Muscle of leg (tissue), 16 donors: ENCODE measurements at places on chromosomes 12 and 14.

DNA sequence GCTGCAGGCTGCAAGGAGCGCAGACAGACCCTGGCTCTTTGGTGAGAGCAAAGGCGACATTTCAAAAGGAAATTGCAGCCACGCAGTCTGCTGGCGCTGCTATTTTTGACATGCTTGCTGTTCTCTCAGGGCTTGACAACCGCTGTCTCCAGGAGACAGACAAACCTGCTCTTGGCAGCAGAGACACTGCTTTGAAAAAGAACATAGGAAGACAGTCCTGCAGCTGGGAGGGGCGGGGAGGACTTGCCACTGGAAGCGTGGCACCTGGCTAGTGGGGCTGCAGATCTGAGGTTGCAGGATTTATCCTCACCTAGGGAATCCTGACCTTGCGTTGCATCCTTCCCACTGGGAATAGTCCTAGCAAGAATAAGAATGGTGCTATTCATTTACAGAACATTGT, 91.8 kb upstream of the KCNA1 start:
- peak; percentile 68 for DNase-seq

DNA sequence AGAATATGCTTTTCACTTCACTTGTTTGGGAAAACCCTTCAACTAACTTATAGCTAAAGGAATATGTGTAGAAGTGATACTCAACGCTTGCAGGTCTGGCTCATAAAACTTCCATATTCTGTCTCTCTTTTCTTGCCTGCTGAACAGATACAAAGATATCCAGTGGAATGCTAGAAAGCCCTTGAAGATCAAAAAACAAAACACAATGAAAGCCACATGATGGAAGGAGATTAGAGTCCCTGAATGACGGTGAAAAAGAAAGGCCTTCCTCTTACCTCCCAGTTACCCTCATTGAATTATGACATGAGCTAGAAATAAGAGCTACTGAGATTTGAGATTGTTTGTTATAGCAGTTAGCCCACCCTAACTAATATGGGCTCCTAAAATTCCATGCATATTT, 28.2 kb upstream of the NELL2 start:
- DNase-seq, result no peak

GRCh38 chr12:92185052-92185451, 39.4 kb upstream of the BTG1 start:
- no peak for DNase-seq

- no peak for DNase-seq
Measured at GRCh38 chr14:67459336-67459735, 29.2 kb downstream of the TMEM229B start.

- DNase-seq, result peak; percentile 56
Measured at GRCh38 chr12:55700255-55701018, 7.3 kb downstream of the ITGA7 start.

DNA sequence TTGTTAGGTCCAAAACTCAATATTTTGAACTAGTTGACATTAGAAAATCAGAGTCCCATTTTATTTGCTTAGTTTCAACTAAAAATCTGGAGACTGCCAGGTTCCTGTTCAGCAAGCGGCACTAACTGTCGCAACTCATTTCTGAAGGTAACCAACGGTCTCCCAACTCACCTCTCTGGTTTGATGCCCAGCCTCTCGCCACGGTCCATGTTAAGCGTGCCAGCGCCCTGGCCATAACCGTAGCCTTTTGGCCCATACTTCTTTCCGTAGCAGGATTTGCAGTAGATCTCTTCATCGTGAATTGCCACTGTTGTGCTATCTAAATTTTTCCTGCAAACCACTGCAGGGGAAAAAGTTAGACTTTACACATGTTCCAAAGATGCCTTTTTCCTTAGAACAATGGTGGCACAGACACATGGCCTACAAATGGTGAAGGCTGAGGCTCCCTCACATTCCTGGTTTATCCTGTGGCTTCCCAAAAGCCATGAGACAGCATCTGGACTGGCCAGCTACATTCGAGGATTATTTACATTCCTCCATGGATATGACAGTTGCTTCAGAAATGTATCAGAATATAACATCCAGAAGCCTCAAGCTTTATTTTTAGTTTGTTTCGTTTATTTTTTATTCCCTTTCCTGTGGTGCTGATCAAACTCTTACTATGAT, 15.7 kb downstream of the CSRP2 start:
- peak; percentile 66 for DNase-seq

- peak; percentile 3 for DNase-seq
Measured at GRCh38 chr14:57659052-57659451, 165.4 kb upstream of the CCDC198 start.

- no peak for DNase-seq
Measured at GRCh38 chr12:3685830-3686229, 67.1 kb downstream of the CRACR2A start.

GRCh38 chr14:50232276-50232642, 881 bp upstream of the SOS2 start:
- DNase-seq, result no peak

DNA sequence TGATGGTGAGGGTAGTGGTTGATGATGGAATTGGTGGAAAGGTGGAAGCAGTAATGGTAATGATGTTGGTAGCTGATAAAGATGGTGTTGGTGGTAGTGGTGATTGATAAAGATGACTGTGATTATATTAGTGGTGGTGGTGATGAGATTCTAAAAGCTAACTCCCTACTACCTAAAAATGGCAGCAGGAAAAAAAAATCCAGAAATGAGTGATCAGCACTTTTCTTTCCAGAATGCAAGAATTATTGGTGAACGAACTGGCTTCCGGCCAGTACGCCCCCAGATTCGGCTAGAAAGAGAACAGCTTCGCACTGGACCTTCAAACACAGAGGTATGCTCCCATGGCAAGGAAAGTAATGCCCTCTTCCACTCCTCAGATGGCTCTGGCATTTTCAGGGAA, 19.3 kb downstream of the DAO start:
- no peak for DNase-seq

DNA sequence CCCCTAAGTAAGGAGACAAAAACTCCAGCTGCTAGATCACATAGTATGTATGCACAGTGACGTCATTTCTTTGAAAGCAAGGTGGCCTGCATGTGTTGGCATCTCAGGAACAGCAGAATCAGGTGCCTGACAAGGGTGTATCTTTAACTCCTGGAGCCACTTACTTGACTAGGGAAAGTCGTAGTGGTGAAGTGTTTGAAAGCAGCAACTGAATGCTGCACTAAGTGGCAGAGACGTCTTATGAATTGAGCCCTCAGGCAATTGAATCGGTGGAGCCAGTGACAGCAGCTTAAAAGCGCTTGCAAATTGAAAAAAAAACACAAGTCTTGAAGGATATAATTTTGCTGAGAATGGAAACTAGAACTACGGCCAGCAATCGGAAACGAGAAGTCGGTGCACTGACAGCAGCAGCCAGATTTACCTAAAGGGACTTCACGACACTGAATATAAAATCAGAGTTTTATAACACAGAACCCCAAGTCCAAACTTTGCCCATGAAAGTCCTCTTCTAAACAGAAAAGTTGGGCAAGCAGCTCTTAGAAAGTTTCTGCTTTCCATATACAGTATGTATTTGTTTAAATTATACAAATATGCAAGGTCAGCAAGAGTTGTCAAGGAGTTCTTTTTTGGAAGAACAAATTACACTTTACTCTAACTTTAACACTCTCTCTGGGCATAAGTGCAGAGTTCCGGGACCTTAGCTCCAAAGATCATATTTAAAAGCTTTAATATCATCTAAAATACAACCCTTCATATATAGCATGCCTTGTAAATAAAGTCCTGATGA, 1.1 kb downstream of the IGF1 start:
- peak; percentile 88 for DNase-seq

- DNase-seq, result peak; percentile 35
Measured at GRCh38 chr12:113302886-113303640, 31.8 kb downstream of the SLC8B1 start.

GRCh38 chr12:62659453-62660295, 193.0 kb downstream of the MON2 start:
- peak; percentile 27 for DNase-seq

GRCh38 chr12:46260124-46260912, 8.5 kb downstream of the SLC38A1 start:
- DNase-seq, result peak; percentile 44

GRCh38 chr12:132315507-132315906, 13.9 kb downstream of the GALNT9 start:
- DNase-seq, result no peak

- no peak for DNase-seq
Measured at GRCh38 chr12:59134750-59135149, 214.4 kb upstream of the LRIG3 start.

DNA sequence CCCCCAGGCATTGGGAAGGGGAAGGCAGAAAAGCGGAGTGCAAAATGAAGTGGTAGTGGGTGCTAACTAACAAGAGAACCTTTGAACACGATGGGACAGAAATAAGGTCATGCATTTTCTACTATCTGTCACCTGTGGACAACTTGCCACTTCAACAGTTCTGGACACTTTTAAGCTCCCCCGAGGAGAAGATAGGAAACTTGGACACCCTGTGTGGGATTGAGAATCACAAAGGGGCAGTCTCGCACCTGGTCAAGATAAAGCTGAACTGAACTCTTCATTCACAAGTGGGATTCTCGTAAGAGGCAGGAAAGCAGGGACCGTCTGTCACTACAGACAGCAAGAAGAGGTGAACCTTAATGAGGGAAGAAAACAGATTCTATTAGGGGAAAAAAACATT, 51.6 kb downstream of the EIF2S3B start:
- DNase-seq, result no peak

- DNase-seq, result no peak
Measured at GRCh38 chr14:84523746-84524145, 1006.2 kb upstream of the FLRT2 start.

GRCh38 chr12:95459310-95459709, 14.6 kb upstream of the METAP2 start:
- DNase-seq, result no peak

- no peak for DNase-seq
Measured at GRCh38 chr14:39217214-39217879, 16.4 kb upstream of the MIA2 start.

DNA sequence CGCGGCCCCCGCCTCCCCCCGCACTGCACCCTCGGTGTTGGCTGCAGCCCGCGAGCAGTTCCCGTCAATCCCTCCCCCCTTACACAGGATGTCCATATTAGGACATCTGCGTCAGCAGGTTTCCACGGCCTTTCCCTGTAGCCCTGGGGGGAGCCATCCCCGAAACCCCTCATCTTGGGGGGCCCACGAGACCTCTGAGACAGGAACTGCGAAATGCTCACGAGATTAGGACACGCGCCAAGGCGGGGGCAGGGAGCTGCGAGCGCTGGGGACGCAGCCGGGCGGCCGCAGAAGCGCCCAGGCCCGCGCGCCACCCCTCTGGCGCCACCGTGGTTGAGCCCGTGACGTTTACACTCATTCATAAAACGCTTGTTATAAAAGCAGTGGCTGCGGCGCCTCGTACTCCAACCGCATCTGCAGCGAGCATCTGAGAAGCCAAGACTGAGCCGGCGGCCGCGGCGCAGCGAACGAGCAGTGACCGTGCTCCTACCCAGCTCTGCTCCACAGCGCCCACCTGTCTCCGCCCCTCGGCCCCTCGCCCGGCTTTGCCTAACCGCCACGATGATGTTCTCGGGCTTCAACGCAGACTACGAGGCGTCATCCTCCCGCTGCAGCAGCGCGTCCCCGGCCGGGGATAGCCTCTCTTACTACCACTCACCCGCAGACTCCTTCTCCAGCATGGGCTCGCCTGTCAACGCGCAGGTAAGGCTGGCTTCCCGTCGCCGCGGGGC, at the start of gene FOS:
Gene FOS (plus strand): TSS at position 407 of the 731 bp plus-strand sequence. CDS start 155 bp downstream, at position 562.
- peak; percentile 99 for DNase-seq

DNA sequence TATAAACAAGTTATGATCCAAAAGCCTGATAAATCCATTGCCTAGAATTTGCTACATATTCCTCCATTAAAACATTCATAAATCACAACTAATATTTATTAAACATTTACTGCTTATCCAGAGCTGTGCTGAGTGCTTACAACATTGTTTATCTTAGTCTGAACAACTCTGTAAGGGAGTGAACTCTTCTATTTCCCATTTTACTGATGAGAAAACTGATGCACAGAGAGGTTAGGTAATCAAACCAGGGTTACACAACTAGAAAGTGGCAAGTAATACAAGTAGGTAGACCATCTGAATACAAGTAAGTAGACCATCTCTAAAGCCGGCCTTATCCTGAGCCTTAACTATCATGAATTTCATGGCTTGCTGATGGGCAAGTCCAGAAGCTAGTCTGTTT, 39.5 kb downstream of the WASHC3 start:
- DNase-seq, result no peak

- DNase-seq, result no peak
Measured at GRCh38 chr12:18165889-18166288, 75.9 kb upstream of the RERGL start.

DNA sequence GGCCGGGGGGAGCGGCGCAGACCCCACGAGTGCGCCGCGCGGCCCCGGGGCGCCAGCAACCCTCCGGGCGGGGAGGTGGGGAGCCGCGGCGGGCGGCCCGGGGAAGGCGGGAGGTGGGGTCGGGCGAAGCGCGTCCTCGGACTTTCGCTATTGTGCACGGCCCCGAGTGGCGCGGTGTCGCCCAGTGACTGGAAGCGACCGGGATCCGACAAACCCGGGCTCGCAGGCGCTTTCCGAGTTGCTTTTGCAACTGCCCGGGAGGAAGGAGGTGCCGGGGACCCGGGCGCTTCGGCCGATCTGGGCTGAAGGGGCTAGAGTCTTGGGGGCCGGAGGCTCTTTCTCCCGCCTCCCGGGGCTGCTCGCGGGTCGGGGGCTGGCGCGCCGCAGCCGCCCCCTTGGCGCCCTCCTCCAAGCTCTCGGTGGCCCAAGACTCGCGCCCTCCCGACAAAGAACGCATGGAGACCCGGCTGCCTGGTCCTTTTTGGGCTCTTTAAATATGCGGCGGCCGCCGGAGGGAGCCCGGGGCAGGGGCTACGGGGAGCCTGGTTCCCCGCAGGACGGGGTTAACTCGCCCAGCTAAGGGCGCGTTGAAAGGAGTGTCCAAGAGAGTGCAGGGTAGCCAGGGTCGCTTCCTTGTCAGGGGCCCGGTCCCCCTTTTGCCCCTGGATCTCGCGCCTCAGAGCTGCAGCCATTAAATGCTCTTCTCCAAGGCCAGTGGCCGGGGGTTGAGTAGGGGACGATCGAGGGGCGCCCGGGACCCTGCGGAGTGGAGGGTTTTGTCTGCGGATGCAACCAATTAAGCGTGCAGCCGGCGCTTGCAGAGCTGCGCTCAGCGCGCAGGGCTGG, 1.4 kb downstream of the HMGA2 start:
- peak; percentile 81 for DNase-seq

DNA sequence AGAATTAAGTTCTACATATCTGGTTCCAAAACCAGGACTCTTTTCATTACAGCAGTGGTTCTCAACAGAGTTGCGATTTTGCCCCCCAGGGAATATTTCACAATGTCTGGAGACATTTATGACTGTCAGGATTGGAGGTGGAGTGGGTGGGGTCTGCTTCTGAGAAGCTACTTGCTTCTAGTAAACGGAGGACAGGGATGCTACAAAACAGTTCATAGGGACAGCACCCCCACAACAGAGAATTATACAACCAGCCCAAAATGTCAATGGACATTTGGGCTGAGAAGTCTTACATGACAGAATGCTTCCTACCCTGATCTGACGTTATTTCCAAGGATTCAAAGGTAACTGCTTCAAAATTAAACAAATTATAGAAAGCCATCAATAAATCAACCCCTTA, 739 bp upstream of the SPATA7 start:
- peak; percentile 28 for DNase-seq

DNA sequence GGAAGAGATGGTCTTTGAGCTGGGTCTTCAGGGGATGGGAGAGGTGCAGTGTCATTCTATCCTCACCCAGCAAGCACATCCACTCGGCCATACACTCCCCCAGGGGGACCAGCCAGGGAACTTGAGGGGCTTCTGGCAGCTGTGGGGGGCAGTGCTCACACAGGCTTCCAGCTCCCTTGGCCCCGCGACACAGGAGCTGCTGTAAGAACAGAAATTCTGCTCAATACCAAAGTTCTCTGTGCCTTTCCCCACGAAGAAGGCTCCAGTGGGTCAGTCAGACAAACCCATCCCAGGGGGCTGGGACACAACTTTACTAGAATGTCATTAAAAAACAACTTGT, 289.1 kb upstream of the RTL1 start:
- DNase-seq, result no peak
